ENCODE measurements at places on chromosomes 7 and 10.

DNA sequence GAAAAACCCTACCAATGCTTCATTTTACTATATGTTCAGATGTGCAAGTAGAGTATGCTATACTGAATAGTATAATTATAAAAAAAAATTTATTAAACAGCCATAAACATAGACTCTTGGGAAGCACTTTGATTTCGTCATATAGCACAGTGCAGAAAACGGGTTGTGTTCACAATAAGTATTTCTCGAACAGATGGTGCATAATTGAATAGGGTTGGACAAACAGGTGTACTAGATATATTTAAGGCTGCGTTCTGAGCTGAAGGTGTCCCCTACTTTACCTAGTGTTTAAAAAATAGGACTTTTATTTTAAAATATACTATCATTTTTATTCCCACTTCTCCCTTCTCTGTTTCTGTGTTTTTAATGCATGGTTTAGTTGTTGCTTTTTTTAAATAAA, 841.5 kb downstream of the ANKRD7 start:
- no peak for DNase-seq

- DNase-seq: no peak
Measured at GRCh38 chr7:113093561-113093960, 6.9 kb upstream of the GPR85 start.

DNA sequence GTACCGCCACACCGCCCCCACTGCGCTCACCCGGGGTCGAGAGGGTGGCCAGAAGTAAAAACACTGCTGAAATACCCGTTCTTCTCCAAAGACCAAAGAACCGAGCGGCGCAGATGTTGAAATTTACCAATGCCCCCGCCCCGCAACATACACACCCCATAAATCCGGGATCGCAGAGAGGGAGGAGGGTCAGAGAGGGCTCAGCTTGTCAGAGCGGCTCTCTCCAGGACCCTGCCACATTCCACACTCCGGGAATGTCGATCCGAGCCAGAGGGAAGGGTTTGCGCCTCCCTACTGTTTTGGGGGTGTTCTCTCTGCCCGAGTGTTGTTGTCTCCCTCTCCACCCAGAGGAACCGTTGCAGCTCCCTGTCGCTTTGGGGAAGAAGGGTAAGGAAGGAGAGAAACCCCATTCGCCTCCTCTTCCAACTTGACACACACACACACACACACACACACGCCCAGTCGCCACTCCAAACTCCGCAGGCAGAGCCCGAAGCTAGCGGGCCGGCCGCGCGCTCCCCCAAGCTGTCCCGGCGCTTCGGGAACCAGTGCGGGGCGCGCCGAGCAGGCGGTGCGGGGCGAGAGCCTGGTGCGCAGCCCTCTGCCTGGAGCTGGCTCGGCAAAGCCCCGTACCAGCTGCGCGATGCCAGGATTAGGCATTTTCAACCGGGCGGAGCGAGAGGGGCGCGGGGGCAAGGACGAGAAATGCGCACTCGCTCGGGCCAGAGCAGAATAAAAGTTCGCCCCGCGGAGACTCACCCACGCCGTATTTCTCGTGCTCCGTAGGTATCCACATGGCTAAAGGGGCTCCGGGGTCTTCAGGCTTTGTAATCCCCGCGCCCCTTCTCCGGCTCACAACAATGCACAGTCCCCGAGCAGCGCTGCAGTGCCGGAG, 609 bp downstream of the DOCK4 start:
- peak; percentile 41 for DNase-seq

DNA sequence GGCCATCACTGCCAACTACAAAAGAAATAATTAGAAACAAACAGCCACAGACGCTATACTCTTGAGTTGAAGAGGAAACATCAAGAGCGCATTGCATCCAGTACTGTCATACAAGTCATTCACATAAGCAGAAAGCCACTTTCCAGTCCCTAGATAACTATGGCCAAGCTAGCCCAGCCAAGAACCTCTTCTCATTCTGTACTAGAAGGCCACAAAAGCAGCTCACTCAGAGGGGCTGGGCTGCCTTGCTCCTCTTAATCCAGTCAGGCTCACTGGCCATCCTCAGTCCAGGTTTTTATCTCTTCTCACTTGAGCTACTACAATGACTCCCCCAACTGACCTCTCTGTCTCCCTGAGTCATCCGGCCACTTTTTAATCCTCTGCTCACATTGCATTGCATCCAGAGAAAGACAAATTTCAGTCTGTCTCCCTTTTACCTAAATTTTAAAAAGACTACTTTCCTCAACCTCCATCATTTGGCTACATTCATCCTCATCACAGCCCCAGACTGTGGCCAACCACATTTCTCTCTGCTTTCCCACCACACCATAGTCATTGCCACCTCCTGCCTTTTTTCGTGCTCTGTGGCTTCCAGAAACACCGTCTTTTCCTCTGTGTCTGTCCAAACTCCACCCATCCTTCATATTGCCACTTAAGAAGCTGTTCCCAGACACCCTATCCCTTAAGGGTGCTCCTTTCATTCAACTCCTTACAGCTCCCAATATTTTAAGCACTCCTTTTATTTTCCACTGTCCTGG, 25.0 kb downstream of the PPP1R3C start:
- DNase-seq: no peak

DNA sequence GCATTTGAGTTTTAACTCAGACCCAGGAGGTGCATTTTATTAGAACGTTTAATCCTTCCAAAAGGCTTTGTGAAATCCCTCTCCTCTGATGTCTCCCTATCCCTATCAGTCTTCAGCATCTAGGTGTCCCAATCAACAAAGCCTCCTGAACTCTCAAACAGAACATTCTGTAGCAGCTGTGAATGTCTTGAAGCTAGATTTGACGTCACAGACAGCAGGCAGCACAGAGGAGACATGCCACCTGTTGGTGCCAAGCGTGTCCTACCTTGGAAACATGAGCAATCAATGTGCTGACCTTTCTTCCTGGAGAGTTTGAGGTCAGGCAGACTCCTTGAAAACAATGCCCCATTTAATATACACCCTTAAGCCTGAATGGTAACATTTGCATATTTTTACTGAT, 125.5 kb downstream of the RNLS start:
- no peak for DNase-seq

GRCh38 chr7:94458041-94458440, 51.6 kb upstream of the CASD1 start:
- no peak for DNase-seq
